ENCODE measurements at places on chromosomes 3 and 15. TPM values are rescaled to one million over a fixed set of nuclear protein-coding genes. Genes with fewer than 3 reads are reported as not detected.

Gene FSD2
- total RNA-seq = not detected

Gene PRKAR2A
- 19.1 TPM for total RNA-seq

Gene FMN1
- total RNA-seq = 0.29 TPM

Gene KCNAB1
- not detected for total RNA-seq

Gene COL8A1
- total RNA-seq = not detected

Gene GOLGA8R
- total RNA-seq = 0.16 TPM

Gene TMEM158
- total RNA-seq = 11.2 TPM

Gene CCR9
- 0.03 TPM for total RNA-seq

Gene GOLGA8B
- 17.7 TPM for total RNA-seq

Gene ZNF385D
- not detected for total RNA-seq

Gene STXBP5L
- total RNA-seq = not detected

Gene ABI3BP
- 1.5 TPM for total RNA-seq

Gene LRRC49
- 3.8 TPM for total RNA-seq

Gene GAP43
- 0.15 TPM for total RNA-seq

Gene CYP8B1
- not detected for total RNA-seq

Gene NCK1
- total RNA-seq = 24.6 TPM

Gene UACA
- total RNA-seq = 25.9 TPM

Gene STAC
- 2.2 TPM for total RNA-seq

Gene PRSS50
- not detected for total RNA-seq

Gene CYP19A1
- 0.22 TPM for total RNA-seq

Measured in A549 treated with Hydrocortisone at 1 μM for 4 hours (cell line).